ENCODE measurements at places on chromosomes 6 and 20.

- DNase-seq, result peak; percentile 41
Measured at GRCh38 chr20:40251284-40251932, 437.6 kb downstream of the MAFB start.

- no peak for DNase-seq
Measured at GRCh38 chr6:32239462-32239861, 15.6 kb upstream of the NOTCH4 start.

DNA sequence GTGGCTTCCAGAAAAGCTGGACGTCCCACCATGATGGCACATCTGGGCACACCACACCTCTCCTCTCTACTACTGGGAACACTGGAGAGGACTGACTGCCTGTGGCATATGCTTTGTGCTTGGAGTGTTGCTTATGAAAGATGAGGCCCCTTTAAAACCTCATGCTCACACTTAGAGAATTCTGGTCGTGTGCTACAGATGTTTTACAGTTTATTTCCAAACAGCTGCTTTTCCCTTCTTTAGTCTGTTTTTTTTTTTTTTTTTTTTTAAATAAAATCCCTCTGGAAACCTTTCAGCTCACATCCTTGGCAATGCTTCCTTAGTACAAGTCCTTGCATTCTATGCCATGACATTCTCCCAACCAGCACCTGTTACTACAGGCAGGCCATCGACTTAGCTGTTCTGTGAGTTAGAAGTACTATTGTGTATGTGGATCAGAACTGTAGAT, 60.3 kb downstream of the BMP6 start:
- DNase-seq, result no peak

- DNase-seq, result no peak
Measured at GRCh38 chr20:45935416-45936046, 1.0 kb downstream of the PCIF1 start.

GRCh38 chr6:154611241-154611640, 100.8 kb upstream of the CNKSR3 start:
- DNase-seq, result no peak

GRCh38 chr6:158039178-158039557, 57.5 kb downstream of the SYNJ2 start:
- DNase-seq, result no peak

- DNase-seq, result no peak
Measured at GRCh38 chr6:45927421-45928320, 88.0 kb downstream of the CLIC5 start.

DNA sequence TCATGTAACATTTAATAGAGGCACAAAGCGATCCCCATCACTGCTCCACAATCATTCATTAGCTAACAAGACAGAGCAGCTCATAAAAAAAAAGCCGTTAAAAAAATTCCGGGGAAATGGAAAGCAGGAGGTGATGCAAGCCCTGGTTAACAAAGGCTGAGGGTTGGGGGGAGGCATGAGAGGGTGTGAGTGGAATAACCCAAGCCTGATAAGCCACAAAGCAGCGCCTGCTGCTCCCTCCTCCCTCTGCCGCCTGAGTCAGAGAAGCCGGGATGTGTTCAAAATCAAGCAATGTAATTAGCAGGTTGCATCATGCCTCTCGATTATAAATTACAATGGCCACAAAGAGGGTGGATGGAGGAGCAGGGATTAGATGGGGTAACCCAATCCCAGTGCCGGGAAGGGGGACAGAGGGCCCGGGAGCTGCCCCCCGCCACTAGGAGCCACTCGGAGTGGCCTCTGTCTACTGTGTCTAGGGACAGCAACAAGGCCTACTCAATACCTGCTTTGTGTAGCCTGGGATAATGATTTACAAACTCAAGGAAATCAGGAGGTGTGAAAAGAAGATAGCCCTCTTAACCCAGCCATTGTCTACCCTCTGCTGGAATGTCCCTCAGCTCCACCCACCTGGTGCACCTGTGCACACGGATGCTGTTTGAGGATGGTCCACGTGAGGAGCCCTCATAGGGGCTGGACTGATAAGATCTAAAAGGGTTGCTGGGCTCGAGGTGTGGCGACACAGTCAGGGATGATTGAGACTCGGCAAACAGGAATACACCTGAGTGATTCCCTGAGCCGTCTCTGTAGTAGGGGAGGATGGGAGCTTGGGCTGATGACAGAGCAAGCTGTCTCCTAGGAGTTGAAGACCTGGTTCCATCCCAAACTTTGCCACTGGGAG, 156.9 kb downstream of the VEGFA start:
- DNase-seq, result peak; percentile 62

DNA sequence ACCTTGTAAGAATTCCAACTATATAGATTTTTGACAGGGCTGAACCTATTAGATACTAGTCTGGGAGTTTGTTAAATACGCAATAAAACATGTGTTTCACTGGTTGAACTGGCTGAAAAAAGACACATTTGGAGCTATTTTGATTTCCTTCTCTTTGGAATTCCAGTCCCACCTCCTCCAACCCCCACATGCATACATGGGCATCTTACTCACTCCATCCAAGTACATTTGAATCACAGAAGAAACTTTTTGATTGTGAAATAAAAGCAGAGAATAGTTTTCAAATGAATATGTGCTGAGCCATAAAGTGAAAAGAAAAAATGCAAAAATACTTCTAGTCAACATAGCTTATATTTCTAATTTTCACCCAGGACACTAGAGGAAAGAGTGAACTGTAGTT, 33.9 kb upstream of the STXBP5 start:
- no peak for DNase-seq

Measured in glutamatergic neuron (in vitro differentiated cells).